ENCODE measurements at places on chromosomes 3 and 15. TPM values are rescaled to one million over a fixed set of nuclear protein-coding genes. Genes with fewer than 3 reads are reported as not detected.

The ADAMTSL3 gene
- polyA plus RNA-seq = 0.96 TPM

The SPINK8 gene
- not detected for polyA plus RNA-seq

DNA sequence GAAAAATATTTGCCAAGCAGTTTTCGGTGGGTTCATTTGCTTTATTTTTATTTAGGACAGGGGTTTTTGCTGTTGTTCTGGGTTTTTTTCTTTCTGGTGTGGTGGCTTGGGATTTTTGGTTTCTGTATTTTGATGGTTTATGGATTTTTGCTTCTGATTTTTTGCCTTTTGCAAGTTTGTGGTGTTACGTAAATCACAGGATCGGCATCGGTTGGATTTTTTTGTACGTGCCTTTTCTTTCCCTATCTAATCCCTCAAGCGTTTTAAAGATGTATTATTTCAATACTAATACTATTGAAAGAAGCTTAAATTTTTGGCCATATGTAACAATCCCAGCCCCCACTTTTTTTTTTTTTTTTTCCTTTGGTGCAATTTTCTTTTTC lies 782 bp upstream of the BCL6 start:
- no peaks in the 10 kb centered on the region for H3K36me3 ChIP-seq
- H3K4me3 ChIP-seq = peak overlapping the region; percentile 88
- H3K27me3 ChIP-seq = no peaks in the 10 kb centered on the region
- DNase-seq = no peak
- H3K4me1 ChIP-seq = no peaks in the 10 kb centered on the region

GRCh38 chr3:129822241-129822640 lies 71.3 kb downstream of the TMCC1 start:
- no peak overlapping the region for H3K4me3 ChIP-seq
- no peaks in the 10 kb centered on the region for H3K27me3 ChIP-seq
- peaks cover 1% of the 10 kb centered on the region for H3K4me1 ChIP-seq
- no peak overlapping the region for H3K27ac ChIP-seq
- H3K36me3 ChIP-seq = no peaks in the 10 kb centered on the region

GRCh38 chr3:112489674-112490479 lies 9.4 kb downstream of the BTLA start:
- no peak overlapping the region for H3K27ac ChIP-seq
- no peaks in the 10 kb centered on the region for H3K27me3 ChIP-seq
- no peak overlapping the region for H3K4me3 ChIP-seq
- no peaks in the 10 kb centered on the region for H3K4me1 ChIP-seq

The GPR149 gene
- not detected for polyA plus RNA-seq

GRCh38 chr15:48103647-48104046 lies 17.1 kb upstream of the SLC24A5 start:
- H3K36me3 ChIP-seq = no peaks in the 10 kb centered on the region
- H3K27ac ChIP-seq = no peak overlapping the region
- no peaks in the 10 kb centered on the region for H3K27me3 ChIP-seq
- no peaks in the 10 kb centered on the region for H3K4me1 ChIP-seq

Measured in ovary (tissue), 10 donors.